Epithelial cell of prostate (primary cell): ENCODE measurements at places on chromosomes 13 and 19.

DNA sequence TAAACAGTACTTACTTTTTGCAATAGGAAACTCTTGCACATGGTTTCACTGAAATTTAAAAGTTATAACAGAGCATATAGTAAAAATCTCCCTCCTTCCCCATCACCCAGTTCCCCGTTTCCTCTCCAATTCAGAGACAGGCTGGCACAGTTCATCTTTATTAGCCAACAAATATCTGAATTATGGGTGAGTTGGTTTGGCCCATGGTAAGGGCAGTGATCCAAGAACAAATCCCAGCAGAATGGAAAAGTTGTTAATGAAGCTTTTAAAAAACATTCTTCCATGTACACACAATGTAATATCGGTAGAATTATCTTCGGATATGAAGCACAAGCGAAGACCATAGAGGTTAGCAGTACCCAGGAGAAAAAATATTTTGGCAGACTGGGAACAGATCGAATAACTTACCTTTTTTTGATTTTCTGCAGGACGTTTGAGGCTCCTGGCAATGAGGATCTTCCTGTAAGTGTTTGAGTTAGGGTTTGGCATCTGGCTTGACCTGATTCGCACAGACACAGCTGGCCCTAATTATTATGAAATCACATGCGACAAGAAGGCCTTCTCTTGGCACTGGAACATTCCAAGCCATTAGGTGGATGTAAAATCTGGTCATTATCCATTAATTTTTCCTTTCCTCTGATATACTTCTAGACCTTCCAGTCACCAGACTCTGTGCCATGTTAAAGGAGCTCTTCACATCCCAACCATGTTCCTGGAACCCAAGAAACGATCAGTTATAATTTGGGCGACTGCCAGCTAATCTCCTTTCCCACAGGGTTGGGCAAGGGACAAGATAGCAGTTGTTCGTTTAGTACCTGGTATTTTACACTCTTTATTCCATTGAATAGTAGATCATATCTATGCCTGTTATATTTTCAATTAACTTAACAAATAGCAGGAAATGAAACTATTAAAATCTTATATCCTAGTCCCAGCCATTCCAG lies 139.4 kb upstream of the TSC22D1 start:
- DNase-seq: no peak

GRCh38 chr13:28560612-28561011 lies 65.7 kb upstream of the FLT1 start:
- DNase-seq: no peak

- DNase-seq: no peak
Measured at GRCh38 chr19:41958367-41959055, 610 bp downstream of the RABAC1 start.

DNA sequence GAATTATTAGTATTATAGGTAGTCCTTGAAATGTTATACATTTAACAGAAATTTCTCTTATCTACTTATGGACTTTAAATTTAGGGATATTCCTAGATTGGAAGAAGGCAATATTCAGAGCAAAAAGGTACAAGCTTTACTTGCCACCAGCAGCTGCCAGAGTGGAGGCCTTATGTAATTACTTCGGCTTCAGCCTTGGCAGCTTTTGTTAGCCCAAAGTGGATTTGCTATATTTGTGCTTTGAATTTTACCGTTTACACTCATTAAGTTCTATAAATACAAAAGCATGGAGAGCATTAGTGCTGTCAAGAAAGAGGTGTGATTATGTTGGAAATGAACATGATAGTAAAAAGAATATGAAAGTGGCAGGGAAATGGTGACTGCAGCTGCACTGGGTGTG lies 319.9 kb downstream of the ATP8A2 start:
- no peak for DNase-seq

- no peak for DNase-seq
Measured at GRCh38 chr13:113952983-113953520, 20.8 kb downstream of the C13orf46 start.

GRCh38 chr19:30701178-30701577 lies 329.0 kb downstream of the ZNF536 start:
- no peak for DNase-seq

DNA sequence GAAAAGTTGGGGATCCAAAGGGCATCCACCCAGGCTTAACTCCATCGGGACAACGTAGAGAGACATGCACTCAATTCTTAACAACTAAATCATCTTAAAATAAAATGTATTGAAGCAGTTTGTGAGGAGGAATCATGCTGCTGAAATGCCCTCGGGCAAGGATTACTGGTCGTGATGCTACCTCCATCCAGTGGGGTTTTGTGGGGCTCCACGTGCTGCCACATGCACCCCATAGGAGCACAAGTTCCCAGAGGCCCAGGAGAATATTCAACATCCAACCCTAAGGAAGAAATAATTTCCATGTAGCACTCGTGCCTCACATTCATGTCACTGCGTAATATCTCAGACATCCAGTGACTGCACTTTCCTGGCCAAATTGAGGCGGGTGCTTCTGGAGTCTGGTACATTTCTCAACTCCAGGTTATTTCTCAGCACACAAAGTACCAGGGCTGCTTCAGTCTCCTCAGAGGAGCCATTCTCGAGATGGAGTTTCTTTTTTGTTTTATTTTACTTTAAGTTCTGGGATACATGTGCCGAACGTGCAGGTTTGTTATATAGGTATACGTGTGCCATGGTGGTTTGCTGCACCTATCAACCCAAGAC lies 429.8 kb downstream of the FOXO1 start:
- no peak for DNase-seq

GRCh38 chr19:57363688-57364181 lies 384 bp downstream of the TRAPPC2B start:
- no peak for DNase-seq

GRCh38 chr19:32843716-32844245 lies 25.8 kb downstream of the SLC7A9 start:
- no peak for DNase-seq

DNA sequence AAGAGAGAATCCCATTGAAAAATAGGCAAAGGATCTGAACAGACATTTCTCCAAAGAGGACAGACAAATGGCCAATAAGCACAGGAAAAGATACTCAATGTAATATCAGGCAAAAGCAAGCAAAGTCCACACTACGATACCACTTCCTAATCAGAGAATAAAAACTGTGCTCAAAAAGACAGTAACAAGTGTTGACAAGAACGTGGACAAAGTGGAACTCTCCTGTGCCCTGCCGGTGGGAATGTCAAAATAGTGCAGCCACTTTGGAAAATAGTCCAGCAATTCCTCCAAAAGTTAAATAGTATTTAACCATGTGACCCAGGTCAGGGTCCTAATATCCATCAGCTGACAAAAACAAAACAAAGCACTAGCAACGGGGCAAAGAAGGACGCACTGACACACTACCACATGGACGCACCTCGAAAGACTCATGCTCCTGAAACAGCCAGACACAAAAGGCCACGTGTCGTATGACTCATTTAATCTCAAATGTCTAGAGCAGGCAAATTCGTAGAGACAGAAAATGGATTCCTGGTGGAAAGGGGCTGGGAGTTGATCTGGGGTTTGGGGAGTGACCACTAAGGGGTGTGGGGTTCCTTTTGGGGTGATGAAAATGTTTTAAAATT lies 5.2 kb downstream of the MIER2 start:
- DNase-seq: no peak

DNA sequence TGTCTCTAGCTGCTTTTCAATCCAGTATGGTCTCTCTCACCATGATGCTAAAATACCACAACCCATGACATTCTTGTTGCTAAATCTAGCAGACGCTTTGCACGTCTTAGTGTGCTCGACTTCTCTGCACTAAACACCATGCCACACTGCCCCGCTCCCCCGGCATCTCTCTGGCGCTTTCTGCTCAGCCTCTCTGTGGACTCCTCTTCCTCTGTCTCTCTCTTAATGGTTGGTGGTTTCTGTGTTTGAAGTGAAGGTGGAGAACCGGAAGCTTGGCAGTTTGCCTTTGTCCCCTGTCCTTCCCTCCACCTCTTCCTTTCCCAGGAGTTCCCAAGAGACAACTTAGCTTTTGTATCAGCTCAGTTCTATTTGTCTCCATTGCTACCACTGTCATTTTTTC lies 8.8 kb downstream of the ERCC5 start:
- DNase-seq: no peak

DNA sequence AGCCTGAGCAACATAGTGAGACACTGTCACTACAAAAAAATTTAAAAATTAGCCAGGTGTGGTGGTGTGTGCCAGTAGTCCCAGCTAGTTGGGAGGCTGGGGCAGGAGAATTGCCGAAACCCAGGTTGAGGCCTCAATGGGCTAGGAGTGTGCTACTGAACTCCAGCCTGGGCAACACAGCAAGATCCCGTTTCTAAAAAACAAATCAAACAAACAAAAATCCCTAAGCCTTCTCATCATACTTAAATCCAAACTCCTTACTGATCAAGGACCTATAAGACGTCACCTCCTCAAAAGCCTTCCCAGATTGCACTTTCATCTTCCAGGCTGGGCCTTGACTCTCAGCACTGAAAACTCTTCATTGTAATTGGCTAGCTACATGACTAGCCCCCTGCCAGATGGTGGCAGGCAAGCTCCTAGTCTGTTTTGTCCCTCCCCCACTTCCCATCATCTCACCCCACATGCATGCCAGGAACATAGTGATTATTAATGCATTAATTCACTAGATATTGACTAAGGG lies 17.5 kb upstream of the NANOS3 start:
- DNase-seq: no peak

- no peak for DNase-seq
Measured at GRCh38 chr19:33497778-33498175, 23.8 kb downstream of the PEPD start.

DNA sequence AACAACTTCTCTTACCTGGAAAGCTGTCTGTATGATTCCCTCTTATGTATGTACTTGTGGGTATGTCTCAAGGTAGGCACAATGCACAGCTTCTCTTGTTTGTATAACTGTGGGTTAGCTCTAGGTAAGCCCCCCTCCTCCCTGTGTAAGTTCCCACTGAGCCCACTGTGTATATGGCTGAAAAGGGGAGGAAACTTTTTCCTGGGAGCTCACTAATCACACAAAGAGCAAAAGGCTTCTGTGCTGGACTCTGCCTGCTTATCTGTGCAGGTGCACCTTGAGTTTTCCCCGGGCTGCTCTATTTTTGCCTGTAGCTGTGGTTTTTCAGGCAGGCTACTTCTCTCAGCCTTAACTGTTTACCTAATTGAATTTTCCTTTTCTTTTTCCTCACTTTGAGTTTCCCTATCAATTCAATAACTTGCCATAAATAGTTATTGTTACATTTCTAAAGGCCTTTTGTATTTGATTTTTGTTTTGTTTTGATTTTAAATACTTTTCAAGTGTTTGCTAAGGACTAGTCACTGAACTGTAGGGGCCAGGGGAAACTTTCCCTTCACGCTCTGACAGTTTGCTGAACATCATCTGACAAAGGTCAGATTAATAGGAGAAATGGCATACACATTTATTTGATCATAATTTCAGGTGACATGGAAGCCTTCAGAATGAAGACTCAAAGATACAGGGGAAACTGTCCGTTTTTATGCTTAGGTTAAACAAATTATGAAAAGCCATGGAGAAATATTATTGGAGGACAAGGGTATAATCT lies 423.5 kb upstream of the ATXN8OS start:
- no peak for DNase-seq

DNA sequence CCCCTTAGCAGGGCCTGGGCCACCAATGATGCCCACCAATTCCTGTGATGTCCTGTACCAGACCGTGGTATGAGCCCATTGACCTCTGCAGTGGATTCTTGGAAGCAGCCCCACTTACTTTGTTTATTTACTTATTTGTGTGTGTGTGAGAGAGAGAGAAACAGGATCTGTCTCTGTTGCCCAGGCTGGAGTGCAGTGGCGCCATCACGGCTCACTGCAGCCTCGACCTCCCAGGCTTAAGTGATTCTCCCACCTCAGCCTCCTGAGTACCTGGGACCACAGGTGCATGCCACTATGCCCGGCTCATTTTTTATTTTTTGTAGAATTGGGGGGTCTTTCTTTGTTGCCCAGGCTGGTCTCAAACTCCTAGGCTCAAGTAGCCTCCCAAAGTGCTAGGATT lies 13.0 kb downstream of the MYO9B start:
- DNase-seq: no peak
